Activated CD4-positive, alpha-beta T cell treated with anti-CD3 and anti-CD28 coated beads, Interleukin-2, Interleukin-6, amounts not matched to agents 100 ng/mL and 50 ng/mL, durations not matched to agents 16 hours and 8 hours (primary cell): ENCODE measurements at places on chromosomes 4 and X.
A peak's percentile ranks its signal among the peaks of the same experiment; 100 is the strongest.

DNA sequence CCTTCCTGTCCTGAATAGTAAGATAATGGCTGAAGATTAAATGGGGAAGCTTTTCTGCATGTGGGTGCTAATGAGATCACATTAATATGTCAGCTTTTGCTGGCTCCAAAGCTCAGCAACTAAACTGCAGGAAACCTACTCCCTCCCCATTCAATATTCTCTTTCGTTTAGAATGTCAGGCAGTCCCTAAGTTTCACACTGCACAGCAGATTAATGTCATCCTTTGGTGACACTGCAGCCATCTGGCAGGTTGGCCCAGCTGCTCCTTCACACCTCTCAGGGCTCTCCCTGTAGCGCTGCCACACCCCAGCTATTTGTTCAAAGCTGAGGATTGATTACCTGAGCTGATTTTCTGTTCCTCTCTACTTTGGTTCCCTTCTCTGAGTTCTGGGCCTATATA is 110.5 kb downstream of the KDR start:
- DNase-seq = no peak

- DNase-seq = no peak
Measured at GRCh38 chr4:87882321-87882720, 49.6 kb downstream of the MEPE start.

DNA sequence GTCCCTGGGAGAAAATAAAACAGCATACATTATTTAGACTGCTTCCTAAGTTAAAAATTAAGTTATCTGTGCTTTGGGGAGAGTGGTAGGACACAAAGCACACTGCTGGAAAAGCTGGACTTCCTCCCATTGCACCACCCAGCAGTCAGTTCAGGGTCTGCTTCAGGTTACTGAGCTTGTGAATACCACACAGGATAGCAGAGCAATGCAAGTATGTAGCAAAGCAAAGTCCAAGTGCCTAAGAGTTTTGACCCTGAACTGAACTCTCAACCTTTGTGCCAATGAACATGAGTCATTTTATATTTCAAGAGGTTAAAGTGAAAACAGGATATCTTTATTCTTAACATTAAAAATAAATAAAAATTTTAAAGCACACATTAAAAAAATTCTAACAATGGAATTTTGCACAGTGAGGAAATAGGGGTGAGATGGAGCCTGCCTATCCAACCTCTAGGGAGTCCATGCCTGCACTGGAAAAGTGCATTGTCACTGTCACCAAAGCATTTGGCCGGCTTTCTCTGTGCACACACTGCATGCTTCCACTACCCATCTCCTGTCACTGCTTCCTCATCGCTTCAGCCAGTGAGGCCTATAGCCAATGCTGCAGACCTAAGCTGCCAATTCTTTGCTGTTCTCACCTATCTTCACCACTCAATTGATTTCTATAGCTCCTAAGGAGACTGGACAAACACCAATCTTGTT is 50.9 kb downstream of the ABCG2 start:
- DNase-seq = no peak

- no peak for DNase-seq
Measured at GRCh38 chr4:73944061-73944875, 37.6 kb downstream of the PF4 start.

DNA sequence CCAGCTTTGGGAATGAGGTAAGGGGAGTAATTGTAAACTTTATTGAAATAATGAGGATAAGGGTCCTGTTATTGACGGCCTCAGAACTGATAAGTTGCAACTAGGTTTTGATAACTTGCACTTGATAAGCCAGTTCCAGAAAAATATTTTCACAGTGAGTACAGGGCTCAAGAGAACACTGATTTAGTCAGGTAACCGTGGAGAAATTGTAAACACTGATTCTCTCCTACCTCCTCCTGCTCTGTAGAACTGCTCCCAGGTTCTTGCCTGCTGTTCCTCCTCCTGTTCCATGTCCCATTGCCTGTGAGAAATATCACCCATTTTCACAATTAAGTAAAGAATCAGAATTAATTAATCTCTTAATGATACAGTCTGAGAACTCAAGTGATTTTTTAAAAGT is 55.0 kb upstream of the CXXC4 start:
- DNase-seq = no peak

DNA sequence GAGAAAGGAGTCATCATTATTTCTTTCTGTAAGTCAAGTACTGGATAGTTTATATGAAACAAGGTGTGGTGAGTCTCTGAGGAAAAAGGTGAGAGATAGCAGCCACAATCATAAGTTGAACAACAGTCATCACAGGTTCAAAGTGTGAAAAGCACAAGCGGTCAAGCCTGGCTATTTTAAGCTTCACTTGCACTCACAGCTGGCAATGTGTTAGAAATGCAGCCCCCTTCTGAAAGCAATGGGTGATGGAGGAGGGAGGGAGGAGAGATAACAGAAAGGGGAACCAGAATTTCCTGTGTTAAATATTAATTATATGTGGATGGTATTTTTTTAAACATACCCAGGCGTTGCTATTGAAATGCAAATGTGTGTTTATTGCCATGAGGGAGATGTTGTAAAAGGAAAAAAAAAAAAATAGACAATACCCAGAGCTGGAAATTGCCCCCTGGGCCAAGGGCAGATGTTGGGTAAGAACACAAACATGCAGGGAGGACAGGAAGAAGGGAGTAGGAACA is 26.9 kb upstream of the BMP3 start:
- DNase-seq = no peak

GRCh38 chr4:749698-750666 is 44.4 kb downstream of the PCGF3 start:
- DNase-seq = no peak

DNA sequence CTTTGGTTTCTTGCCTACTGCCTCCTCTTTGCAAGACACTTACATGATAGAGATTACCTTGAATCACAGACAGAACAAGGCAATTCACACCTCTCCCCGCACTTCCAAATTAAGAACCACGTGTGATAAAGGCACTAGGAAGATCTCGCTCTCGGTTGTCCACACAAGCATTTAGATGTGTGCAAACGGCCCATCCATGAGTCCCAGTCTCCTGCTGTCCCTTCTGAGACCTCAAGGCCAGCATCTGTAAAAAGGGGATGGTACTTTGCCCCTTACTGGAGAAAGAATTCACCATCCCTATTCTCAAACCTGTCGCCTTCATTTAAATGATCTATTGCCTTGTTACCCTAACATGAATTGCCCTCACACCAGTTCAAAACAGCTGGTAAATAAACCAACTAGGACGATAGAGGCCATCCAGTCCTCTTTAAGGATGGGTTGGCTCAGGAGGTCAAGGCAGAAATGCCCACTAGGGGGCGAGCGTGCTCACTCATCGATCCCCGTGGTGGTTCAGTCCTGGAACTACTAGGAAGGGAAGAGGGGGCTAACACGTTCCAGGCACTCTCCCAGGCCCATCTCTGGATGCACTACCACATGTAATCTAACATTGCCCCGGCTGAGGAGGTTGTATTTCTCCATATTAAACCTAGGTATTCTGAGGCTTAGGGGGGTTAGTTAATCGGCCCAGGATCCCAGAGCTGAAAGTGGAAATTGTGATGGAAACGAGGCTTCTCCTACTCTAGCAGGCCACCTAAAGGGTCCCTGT is 95.8 kb downstream of the DHX15 start:
- DNase-seq = peak; percentile 75

DNA sequence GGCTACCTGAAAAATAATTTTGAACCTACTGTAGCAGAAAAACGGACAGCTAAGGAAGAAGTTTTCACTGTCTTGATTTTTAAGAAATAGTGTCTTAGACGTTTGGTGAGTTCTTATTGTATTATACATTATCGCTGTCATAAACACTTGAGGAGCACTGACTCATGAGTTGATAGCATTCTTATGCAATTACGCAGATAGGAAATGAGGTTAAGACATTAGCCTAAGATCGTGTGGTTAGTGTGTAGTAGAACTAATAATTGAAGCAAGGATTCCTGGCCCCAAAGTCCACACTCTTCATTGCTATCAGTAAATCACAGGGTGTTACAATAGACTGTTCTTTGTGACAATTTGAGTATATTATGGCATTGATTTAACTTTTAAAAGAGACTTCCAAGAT is 238.1 kb downstream of the ARAP2 start:
- no peak for DNase-seq

DNA sequence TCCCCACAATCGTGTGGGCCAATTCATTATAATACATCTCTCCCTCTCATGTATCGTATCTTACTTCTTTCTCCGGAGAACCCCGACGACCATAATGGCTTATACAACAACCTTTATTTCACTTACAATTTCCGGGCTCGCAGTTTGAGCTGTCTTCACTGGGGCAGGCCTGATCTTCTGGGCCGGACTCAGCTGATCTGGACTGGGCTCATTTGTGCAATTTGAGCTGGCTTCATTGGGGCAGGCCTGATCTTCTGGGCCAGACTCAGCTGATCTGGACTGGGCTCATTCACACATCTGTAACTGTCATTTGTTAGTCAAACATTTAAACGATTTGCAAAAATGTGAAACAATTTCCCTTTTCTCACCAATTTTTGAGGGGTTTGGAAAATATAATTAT is 171.5 kb upstream of the FRG1 start:
- DNase-seq = no peak

GRCh38 chrX:132144061-132144460 is 16.2 kb upstream of the FRMD7 start:
- DNase-seq = no peak

DNA sequence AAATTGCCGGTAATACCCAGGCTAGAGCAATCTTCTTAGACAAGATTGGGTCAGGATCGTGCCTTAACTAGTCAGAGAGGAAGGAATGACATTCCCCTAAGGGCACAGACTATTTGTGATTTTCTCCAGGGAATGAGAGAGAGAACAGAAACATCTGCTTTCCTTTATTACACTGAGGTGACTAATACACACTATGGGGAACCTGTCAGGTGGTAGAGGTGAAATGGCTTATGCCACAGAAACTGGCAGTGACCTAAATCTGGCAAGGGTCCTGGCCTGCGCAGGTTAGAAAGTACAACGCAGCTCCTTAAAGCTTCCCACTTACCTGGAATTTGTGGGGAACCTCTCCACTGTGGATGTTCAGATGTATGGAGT is 16.6 kb upstream of the HPGD start:
- no peak for DNase-seq

GRCh38 chr4:187422655-187423054 is 572.9 kb upstream of the ZFP42 start:
- no peak for DNase-seq

DNA sequence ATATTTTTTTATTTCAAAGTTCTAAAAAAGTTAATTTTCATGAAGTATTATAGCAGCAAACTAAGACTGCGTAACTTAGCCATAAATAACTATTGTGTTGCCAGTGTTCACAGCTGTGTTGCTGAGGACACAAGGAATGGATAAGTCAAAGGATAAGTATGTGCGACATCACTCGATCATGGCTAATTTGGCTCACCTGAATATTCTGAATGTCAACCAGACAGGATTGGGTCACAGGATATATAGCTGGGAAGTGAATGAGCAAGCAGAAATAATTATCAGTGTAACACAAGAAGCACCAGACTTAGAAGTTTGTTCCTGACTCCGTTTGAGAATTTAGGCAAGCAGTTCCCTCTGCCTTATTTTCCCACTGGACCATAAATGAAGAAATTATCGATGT is 33.9 kb downstream of the PRDM8 start:
- no peak for DNase-seq

DNA sequence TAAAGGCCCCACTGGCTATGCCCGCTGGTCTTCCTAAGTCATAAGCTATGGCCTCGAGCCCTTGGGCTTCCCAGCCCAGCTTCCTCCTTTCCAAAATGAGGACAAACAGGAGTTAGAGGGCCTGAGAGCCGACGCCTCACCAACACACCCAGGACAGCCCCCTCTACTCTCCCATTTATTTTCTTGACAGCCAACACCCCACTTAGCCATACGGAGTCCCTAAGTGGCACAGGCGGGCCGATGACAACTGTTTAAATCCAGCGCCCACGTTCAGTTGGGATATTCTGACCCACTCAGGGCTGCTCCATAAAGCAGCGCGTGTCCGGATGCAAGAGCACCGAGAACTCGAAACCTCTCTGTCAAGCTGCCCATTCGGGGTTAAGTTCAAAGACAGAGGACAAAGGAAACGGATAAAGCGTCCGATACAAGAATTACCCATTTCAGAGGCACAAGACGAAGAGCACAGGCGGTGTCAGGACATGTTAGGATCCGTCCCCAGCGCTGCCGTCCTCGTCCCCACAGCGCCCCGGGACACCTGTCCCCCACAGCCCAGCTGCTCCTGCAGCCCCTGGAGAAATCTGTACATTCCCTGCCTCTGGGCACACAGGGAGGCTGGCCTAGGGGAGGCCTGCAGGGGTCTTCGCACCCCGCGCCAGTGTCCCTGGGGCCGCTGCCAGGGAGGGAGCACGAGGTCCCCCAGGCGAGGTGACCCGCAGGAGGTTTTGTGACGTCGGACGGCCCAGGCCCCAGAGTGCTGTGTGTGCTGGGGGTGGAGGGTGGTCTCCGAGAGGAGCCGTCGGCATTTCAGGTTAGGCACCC is 1.2 kb downstream of the PRKX start:
- peak; percentile 30 for DNase-seq

- DNase-seq = no peak
Measured at GRCh38 chr4:188297873-188298272, 158.6 kb downstream of the TRIML1 start.

DNA sequence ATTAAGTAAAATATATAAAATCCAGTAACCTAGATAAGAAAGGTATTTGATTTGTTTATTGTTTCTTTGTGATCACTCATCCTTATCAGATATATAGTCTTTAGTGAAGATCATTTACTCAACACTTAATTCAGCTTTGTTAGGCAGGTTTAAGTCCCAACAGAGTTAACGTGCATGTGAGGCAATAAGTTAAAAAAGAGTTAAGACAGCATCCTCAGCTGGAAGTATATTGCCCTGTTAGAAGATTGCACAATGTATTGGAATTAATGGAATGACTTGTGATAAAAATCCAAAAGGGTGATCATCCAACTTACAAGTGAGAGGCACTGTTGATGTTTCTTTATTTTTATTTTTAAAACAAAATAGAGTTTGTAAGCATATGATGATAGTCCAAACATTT is 1162.1 kb downstream of the RAPGEF2 start:
- DNase-seq = no peak
